Activated T-cell treated with anti-CD3 and anti-CD28 coated beads for 48 hours (primary cell): ENCODE measurements at places on chromosomes 6 and 20.

DNA sequence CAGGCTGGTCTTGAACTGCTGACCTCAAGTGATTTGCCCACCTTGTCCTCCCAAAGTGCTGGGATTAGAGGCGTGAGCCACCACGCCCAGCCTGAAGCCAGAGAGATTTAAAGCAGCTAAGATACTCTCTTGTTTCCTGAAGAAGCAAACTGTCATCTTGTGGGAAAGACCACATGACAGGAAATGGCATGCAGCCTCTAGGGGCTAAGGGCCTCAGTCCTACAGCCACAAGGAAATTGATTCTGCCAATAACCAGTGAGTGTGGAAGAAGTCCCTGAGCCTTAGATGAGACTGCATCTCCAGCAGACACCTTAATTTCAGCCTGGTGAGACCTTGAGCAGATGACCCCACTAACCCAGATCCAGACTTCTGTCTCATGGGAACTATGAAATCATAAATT is 40.9 kb downstream of the KIZ start:
- no peak for DNase-seq

- no peak for DNase-seq
These were observed 47.6 kb upstream of the NOTCH4 start for GRCh38 chr6:32271429-32271828.

DNA sequence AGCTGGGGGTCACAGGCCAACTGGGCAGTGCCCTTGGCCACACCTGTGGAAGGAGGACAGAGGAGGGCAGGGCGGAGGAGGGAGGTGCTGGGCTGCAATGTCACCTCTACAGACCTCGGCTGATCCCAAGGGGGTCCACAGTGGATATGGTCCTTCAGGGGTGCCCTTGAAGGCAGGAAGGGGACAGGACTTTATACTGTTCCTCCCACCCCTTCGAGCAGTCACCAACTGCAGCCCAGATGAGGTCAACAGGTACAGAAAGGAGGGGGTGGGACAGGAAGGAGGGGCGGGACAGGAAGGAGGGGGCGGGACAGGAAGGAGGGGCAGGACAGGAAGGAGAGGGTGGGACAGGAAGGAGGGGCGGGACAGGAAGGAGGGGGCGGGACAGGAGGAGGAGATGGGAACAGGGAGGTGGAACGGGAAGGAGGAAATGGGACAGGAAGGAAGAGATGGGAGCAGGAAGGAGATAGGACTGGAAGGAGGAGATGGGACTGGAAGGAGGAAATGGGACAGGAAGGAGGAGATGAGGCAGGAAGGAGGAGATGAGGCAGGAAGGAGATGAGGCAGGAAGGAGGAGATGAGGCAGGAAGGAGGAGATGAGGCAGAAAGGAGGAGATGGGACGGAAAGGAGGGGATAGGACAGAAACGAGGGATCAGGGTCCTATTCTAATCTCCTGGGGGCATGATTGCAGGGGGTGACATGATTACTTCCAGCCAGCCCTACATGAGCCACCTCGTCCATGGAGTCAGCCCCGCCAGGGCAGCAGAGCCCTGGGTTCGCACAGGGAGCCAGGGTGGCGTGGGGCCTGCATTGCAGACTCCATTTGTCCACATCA is 19.4 kb upstream of the MRGBP start:
- DNase-seq = peak; percentile 49

DNA sequence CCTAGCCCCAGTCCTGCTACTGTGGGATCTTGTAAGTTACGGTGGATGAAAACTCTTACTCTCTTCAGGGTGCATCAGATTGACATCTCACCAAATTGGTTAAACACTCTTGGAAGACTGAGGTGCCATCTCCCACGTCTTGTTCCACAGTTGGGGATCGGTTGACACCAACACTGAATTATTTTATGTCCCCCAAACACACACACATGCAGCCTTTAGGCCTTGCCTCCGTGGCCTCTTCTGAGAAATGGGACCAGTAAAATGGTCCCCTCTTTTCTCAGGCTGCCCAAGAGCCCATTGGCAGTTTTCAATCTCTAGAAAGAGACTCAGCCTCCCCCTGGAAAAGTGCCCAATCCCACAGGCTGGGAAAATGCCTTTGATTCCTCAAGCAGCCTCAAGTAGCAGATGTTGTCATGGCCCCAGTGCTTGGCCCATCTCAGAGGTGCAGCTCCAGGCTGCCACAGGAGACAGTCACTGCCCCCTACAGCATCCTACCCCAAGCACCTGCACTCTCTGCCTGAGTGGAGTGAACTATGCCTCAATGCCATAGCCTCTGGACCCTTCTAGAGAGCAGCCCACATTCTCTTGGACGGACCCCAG is 163.9 kb downstream of the ANKRD60 start:
- DNase-seq = no peak

GRCh38 chr20:45181639-45182038 is 6.9 kb downstream of the PI3 start:
- DNase-seq = no peak

DNA sequence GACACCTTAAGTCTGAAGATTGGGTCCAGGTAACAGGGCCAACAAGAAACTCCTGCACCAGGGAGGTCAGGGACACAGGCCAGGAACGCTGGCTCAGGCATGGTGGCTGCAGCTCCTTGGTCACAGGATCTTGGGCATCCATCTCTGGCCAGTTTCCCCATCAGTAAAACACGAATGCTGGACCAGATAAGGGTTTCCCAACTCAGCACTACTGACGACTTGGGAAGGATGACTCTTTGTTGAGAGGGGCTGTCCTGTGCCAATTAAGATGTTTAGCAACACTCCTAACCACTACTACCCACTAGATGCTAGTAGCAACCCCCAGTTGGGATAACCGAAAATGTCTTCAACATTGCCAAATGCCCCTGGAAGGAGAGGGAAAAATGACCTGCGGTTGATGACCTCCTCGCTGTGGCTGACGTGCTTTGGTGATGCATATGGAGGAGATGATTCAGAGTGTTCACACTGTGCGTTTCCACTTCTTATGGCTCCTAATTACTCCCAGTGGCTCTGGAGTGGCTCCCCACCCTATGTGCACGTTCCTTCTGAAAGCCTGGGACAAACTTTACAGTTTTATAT is 261.9 kb downstream of the CDH26 start:
- no peak for DNase-seq

- no peak for DNase-seq
These were observed 11.2 kb upstream of the THBD start for GRCh38 chr20:23060629-23061028.

DNA sequence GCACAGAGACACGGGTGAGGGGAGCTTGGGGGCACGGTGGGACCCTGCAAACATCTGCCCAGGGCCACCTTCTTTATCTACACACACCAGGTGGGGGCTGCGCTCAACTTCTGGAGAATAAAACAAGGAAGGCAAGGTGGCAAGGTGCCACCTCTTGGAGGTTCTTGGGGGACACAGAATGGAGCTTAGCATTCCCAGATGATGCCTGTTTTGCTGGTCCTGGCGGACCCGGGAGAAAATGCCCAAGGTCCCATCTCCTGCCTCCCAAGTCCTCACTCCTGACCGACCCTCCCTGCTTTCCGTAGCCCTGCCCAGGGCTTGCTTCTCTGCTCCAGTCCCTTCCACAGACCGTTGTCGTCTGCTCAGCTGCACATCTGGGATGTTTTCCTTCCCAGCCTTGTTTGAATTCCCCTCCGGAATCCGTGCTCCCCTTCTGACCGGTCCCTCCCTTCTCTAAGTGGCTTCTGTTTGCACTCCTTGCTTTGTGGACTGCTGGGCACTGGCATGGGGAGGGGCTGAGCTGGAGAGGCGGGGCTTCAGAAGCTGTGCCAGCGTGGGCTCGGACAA is 13.1 kb downstream of the ITPR3 start:
- no peak for DNase-seq

DNA sequence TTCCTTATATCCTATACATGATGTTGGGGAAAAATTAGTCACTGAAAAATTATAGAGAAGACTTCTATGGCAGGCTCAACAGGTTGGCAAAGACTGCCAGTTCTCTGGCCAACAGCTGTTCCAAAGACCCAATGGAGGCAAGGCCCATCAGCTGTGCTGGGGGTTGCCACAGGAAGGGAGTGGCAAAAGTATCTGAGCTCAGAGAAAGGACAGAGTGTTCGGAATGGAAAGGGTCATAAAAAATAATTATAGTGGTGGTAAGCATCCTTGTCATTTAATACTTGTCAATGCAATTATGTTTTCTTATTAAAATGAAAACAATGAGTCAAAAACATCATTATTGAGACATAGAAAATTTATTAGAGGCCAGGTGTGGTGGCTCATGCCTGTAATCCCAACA is 36.1 kb downstream of the FASTKD5 start:
- no peak for DNase-seq

DNA sequence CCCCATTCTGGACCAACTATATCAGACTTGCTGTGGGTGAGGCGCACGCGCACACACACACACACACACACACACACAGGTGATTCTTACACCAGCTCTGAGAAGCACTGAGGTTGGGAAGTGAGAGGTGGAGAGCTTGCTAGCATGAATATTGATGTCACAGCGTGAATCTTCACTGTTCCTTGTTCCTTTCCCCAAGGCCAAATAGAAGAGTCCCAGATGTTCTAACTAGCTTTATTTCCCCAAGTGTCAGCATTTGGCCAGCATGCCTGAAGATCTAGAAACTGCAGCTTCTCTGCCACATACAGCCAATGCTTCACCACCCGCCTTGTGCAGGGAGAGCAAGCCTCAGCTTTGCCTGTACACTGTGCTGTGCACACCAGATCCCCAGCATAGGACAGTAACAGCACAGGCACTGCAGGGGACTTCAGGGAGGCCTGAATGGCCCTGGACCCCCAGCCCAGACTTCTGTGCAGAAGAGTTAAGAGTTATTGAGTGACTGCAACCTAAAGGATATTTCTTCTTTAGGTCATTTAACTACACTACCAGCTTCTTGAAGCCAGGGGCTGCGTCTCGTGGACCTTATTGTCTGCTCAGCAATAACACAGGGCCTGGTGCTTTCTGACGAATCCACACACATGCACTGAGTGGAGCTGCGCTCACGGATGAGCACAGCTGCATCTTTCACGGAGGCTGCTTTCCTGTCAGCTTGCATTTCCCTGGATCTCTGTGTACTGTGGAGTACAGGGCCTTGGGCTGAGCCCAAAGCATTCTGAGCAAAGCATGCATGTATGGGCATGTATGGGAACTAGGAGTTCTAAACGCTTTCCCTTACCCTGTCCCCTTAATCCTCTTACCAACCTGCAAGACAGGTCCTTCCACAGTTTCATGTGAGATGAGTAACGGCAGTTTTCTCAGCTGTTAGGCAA is 13.9 kb upstream of the CD93 start:
- DNase-seq = no peak

DNA sequence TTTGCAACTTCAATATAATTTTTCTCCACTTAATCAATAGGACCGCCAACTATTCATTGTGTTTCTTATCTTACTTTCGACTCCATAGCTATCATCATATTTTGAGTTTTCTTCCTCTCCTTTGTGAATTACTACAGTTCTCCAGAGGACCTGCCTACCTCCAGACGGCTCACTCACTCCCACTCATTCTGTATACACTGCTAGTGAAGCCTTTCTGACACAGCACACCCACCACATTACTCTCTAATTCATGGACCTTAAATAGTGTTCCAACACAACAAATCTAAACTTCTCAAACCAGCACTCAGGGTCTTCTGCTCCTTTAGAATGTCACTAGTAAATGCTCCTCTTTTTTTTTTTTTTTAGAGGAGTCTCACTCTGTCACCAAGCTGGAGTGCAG is 23.8 kb downstream of the FKBP5 start:
- DNase-seq = no peak

DNA sequence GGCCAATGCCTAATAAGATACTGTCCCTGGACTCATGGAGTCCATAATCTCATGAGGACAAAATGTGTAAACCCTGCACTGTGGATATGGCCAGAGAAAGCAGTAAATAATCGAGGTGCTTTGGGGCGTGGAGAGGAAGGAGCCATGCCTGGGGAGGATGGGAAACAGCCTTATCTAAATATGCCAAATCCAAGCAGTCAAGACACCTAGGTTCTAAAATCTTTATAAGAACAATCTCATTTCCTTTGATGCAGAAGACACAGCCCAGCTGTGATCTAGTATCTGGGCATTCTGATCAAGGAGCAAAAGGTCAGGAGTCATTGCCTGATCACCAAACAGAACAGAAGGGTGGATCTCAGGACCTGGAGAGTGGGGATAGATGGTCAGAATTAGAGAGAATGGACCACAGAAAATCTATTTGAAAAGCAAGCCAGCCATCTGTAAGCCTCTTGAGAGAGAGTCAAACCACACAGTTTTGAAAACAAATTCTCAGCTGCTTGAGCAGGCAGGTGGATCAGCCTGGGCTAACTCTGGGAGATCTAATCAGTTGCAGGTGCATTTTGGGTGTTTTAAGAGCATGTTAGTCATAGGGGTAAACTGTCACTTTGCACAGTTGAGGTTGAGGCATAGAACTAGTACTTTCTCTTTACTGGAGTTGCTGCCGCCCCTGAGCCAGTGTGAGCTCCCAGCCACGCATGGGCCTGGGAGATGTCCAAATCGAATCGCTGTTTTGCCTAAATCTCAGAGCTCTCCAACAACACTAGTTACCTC is 130.8 kb upstream of the TNFAIP3 start:
- DNase-seq = no peak

DNA sequence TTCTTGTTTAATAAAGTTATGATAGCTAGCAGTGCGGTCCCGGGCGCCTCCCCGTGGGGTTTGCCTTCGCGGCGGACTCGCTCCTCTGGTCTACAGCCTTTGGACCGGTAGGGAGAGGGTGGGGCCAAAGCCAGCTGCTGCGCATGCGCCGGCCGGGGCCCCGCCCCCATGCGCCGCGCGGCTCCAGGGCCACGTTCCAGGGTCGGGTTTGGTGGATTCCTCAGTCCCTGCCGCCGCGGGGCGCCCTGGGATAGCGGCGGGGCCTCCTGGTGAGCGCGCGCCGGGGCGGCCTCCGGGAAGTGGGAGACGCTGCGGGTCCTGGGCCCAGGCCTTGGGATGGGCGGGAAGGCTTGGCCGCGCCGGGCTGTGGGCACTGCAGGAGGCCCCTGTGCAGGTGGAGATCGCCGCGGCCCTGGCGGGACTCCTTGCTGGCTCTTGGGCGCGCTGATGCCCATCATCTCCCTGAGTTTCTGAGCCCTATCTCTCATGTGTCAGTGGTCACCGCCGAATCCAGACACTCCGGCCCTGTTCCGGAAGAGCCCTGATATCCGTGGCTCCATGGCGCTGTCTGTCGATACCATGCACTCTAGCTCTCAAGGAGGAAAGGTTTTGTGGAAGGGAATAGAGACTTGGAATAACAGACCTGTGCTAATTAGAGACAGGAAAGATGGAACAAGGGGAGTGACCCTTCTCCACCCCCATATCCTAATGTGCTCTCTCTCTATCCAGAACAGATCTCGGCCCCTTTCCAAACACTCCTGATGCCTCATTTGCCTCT is at the start of gene VARS2:
TSS of gene VARS2 (plus strand) at position 163 of the 778 bp plus-strand sequence. CDS start at position 762, 599 bp downstream.
- peak; percentile 91 for DNase-seq

GRCh38 chr6:114651611-114652010 is 308.8 kb upstream of the HS3ST5 start:
- no peak for DNase-seq

DNA sequence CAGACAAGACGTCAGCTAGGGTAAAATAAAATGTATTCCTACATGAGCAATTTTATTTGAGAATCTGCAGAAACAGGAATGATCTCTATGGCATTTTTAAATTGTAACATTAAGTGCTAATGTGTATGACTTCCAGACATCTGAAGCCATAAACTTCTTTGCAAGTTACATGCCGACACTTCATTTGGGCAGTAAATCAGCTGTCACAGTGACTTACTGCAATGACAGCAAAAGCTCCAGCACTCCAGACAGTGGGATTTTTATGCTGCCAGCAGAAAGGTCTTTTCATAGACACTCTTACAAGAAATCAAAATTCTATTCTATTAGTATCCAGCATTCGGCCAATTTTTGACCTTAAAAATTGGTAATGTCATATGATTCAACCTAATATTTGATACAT is 156.3 kb upstream of the SNX9 start:
- no peak for DNase-seq

- DNase-seq = no peak
These were observed 22.6 kb upstream of the HLA-DQB2 start for GRCh38 chr6:32785781-32786533.
